Thoracic aorta (tissue), 2 donors: ENCODE measurements at places on chromosomes 1 and 21. TPM values are rescaled to one million over a fixed set of nuclear protein-coding genes. Genes with fewer than 3 reads are reported as not detected.
A peak's percentile ranks its signal among the peaks of the same experiment; 100 is the strongest.

MTARC2 gene
- 32.1 TPM for total RNA-seq

DNA sequence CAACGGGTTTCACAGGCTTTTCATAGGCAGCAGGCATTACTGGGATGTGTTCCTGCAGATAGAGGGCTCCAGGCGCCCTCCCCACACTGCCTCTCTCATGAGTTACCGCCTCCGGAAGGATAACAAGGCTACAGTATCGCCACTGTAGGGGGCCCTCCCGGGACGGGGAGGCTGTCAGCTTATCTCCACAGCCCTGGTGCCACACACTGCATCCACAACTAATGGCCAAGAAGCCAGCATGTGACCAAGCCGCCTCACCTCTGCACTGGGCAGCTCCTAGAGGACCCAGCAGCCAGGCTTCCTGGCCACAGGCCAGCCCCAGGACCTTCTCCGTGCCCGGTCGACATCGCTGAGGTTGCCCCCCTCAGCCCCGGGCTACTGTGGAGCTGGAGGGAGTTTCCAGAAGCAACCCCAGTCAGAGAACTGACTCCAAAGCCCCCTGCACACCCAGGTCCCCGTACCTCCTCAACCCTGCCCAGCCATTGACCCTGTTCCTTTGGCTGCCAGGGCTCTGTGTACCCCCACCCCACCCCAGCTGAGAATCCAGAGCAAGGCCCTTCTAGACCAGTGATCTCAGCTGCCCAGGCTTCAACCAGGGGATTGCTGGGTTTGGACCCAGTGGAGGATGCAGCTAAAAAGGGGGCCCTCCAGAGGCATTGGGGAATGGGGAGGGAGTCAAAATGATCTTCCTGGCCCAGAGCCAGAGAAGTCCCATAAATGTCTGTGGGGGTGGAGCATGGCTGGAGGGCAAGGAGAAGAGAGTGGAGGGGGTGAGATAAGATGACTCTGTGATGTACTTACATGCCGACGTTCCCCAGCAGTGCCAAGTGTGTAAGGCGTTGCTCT is 45.0 kb downstream of the NEK2 start:
- H3K4me3 ChIP-seq: no peak overlapping the region
- H3K4me1 ChIP-seq: peaks cover 7% of the 10 kb centered on the region
- no peak overlapping the region for H3K27ac ChIP-seq
- no peak for DNase-seq
- no peaks in the 10 kb centered on the region for H3K36me3 ChIP-seq

CRNN gene
- not detected for total RNA-seq

GRCh38 chr1:84301785-84302385 is 377 bp downstream of the SAMD13 start:
- no peaks in the 10 kb centered on the region for H3K27me3 ChIP-seq
- H3K4me1 ChIP-seq: peaks cover 10% of the 10 kb centered on the region
- peak overlapping the region; percentile 70 for H3K4me3 ChIP-seq
- no peak overlapping the region for H3K27ac ChIP-seq

DNA sequence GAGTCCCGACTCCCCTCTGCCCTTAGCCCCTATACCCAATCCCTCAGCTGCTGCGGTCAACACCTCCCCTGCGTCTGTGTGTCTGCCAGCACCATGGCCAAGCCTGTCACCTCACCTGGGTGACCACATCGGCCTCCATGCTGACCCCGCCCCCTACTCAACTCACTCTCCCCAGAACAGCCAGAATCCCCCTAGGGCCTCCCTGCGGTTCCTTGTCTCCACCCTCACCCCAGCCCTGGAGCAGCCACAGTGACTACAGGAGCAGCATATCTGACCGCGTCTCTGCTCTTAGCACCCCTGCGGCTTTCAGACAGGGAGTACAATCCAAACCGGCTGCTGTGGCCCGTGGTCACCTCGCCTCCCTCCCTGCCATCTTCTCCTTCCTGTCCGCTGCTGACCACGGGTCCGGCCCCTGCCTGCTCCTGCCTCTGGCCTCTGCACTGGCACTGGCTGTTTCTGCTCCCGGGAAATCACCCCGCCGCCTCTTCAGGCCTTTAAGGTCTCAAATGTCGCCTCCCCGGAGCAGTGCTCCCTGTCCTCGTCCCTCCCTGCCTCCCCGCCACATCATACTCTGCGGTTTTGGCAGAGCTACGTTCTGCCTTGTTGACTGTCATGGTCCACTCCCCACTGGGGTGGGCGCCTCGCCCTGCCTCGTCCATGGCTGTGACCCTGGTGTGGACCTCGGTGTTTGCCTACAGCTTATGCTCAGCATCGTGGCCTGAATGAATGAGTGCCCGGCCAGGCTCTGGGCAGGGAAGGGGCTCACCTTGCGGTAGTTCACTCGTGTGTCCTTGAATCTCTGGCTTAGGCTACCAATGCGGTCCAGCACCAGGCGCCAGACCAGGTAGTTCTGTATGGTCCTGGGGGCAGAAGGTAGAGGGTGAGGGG is 11.1 kb downstream of the PRXL2B start:
- H3K27ac ChIP-seq: no peak overlapping the region
- H3K36me3 ChIP-seq: no peaks in the 10 kb centered on the region
- DNase-seq: no peak
- no peaks in the 10 kb centered on the region for H3K27me3 ChIP-seq

SARS1 gene
- 137 TPM for total RNA-seq

CLDN17 gene
- not detected for total RNA-seq

- no peak overlapping the region for H3K4me3 ChIP-seq
- no peak for DNase-seq
- H3K36me3 ChIP-seq: peaks cover 10% of the 10 kb centered on the region
These were observed 6.8 kb downstream of the CFAP410 start for GRCh38 chr21:44332383-44332782.

DNA sequence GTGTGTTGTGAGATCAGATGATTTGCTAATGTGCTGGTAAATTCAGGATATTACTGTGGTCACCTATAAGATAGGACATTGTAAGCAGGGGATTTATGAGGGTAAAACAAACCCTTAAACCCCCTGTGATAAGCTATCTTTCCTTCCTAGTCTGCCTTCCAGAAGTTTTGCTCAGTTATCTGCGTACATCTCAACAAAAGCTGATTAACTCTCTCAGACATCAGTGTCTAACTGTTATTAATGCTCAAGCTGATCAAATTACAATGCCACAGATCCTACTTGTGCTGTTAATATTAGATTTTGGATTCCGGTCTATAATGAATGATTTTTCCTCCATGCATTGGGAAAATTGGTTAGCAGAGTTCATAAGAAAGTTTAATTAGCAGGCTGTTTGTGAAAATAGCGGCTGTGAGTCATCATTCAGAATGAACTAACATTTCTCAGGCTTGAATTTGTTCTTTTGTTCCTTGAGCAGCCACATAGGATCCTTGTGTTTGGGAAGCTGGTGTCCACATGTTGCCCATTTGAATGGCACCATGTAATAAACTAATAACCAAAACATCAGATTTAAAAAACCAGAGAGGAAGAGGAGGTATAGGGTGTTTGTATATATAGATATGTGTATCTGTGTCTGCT is 48.7 kb downstream of the ELAVL4 start:
- DNase-seq: no peak
- H3K4me1 ChIP-seq: no peaks in the 10 kb centered on the region
- H3K27me3 ChIP-seq: no peaks in the 10 kb centered on the region
- no peak overlapping the region for H3K27ac ChIP-seq
- H3K4me3 ChIP-seq: no peak overlapping the region
- H3K36me3 ChIP-seq: no peaks in the 10 kb centered on the region

- no peaks in the 10 kb centered on the region for H3K27me3 ChIP-seq
- H3K27ac ChIP-seq: no peak overlapping the region
- H3K4me1 ChIP-seq: no peaks in the 10 kb centered on the region
- no peak for DNase-seq
- no peaks in the 10 kb centered on the region for H3K36me3 ChIP-seq
These were observed 13.2 kb downstream of the PODN start for GRCh38 chr1:53075206-53075605.

DNA sequence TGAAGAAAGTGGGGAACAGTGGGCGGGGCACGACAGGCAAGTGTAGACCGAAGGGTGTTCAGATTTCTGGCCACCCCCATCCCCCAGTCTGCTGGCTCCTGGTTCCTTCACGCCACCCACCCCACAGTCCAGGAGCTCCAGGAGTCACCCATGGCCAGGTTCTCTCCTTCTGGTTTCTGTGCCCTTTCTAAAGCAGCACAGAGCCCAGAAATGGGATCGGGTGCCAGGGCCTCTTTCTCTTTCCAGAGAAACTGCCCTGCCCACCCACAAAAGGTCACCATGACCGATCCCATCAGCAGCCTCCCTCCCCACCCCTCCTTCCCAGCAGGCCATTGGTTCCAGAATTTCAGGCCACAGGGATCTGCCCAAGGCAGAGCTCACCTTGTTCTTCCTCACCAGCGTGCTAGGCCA is 3.2 kb upstream of the CELSR2 start:
- DNase-seq: no peak
- H3K27ac ChIP-seq: no peak overlapping the region
- no peak overlapping the region for H3K4me3 ChIP-seq
- H3K27me3 ChIP-seq: no peaks in the 10 kb centered on the region
- H3K4me1 ChIP-seq: peaks cover 9% of the 10 kb centered on the region

C1orf87 gene
- 3.5 TPM for total RNA-seq

GJA8 gene
- not detected for total RNA-seq

DNA sequence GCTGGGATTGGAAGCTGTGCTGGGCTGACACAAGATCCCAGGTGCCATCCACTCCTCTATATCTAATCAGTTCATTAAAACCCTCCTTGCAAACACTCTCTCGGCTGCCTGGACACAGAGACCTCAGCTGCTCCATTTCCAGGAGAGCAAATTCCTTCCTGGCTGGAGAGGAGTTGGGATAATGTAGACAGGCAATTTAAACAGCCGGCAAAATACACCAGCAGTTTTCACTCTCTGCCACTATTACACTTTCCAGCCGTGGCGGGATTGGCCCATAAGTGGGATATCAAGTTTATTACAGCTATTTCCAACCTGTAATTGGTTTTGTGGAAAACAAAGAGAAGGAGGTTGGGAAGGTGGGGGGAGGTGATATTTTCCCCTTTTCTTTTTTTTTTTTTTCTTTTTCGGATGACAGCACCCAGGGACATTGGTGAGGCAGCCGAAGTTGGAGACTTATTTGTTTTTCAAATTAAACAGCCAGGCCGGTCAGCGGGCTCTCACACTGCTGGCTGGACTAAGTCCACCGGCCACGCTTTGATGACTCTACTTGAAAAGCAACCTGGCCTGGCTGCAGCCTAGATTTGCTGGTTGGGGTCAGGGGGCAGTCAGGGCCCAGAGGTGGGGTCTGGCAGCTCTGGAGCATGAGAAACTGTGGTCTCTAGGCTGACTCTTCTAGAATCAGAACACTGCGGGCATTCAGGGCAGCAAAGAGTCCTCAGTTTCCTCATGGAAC is 177.4 kb downstream of the IGSF21 start:
- no peak overlapping the region for H3K4me3 ChIP-seq
- DNase-seq: no peak
- no peaks in the 10 kb centered on the region for H3K4me1 ChIP-seq
- no peaks in the 10 kb centered on the region for H3K27me3 ChIP-seq

RNU1-1 gene
- total RNA-seq: under 0.01 TPM

DNA sequence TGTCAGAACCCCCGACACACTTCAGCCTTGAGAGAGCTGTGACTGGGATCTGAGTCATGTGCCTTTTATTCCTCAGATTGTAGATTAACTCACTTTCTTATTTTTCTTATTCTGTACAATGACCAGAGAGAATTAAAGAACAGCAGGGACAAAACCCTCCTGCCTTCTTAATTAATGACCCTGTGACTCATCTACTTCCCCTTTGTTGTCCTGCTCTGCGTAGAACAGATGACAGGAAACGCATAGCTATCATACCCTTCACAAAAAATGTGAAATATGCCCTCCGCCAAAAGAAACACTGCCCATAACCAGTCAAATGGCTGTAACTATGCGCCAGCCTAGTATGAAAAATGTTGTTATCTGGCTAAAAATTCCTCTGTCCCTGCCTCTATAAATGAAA is 9.1 kb upstream of the PADI2 start:
- peak overlapping the region; percentile 81 for H3K27ac ChIP-seq
- H3K4me1 ChIP-seq: peaks cover 19% of the 10 kb centered on the region
- DNase-seq: no peak
- peak overlapping the region; percentile 38 for H3K4me3 ChIP-seq

MTARC1 gene
- 3.7 TPM for total RNA-seq

- peaks cover 13% of the 10 kb centered on the region for H3K4me1 ChIP-seq
- H3K4me3 ChIP-seq: peak overlapping the region; percentile 95
- H3K27ac ChIP-seq: no peak overlapping the region
These were observed 1.3 kb downstream of the KDM5B start for GRCh38 chr1:202806845-202807450.

- peak overlapping the region; percentile 67 for H3K4me3 ChIP-seq
- DNase-seq: no peak
- H3K27ac ChIP-seq: no peak overlapping the region
- peaks cover 20% of the 10 kb centered on the region for H3K4me1 ChIP-seq
These were observed 3.7 kb upstream of the PPM1J start for GRCh38 chr1:112718691-112719418.

AKIRIN1 gene
- 47.8 TPM for total RNA-seq

DNA sequence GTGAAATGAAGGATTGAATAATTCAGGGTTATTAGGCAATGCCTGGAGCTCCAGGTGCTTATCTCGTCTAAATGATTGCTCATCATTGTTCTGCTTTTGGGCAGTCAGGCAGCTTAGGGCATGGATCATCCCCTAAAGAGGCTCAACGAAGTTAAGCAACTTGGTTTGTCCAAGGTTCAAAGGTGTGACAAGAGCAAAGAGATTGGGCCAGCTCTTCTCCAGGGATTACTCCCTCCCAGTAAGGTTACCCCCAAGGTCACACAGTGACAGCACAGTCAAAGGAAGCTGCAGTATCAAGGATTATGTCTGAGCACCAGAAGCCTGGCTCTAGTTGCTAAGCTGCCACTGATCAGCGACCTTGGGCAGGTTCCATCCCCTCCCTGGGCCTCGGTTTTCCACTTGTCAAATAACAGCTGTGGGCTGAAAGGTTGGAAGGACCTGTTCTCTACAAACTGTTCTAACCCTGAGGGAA is 6.8 kb downstream of the ETNK2 start:
- no peak overlapping the region for H3K27ac ChIP-seq
- H3K27me3 ChIP-seq: no peaks in the 10 kb centered on the region
- H3K4me1 ChIP-seq: peaks cover 9% of the 10 kb centered on the region
- no peak for DNase-seq
- H3K4me3 ChIP-seq: no peak overlapping the region
- H3K36me3 ChIP-seq: peaks cover 25% of the 10 kb centered on the region

DNA sequence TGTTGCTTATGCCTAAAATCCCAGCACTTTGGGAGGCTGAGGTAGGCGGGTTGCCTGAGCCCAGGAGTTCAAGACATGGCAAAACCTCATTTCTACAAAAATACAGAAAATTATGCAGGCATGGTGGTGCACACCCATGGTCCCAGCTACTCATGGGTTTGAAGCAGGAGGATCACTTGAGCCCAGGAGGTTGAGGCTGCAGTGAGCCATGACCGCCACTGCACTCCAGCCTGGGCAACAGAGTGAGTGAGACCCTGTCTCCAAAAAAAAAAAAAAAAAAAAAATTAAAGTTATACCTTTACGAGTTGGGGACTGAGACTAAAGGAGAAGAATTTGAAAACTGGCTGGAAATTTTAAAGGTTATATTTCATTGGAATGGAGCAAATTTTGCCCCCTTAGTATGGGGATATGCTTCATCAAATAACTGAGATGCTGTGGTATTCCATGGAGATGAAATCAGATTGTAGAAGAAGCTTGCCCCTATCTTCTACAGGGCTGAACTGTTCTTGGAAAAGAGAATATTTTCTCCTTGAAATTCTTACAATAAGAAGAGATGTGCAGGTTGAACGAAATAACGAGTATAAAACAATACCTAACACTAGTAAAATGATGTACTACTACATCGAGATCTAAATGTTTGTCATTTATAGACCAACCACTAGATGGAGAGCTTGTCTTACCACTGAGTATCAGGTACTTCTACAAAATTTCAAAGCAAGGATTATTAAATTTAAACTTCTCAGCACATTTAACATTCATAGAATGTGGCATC is 34.9 kb upstream of the SCYL3 start:
- DNase-seq: no peak
- no peak overlapping the region for H3K4me3 ChIP-seq
- no peak overlapping the region for H3K27ac ChIP-seq
- H3K4me1 ChIP-seq: no peaks in the 10 kb centered on the region
